ENCODE measurements at places on chromosomes 5 and 9. TPM values are rescaled to one million over a fixed set of nuclear protein-coding genes. Genes with fewer than 3 reads are reported as not detected.

IFNA13 gene
- total RNA-seq: not detected

TAS2R1 gene
- not detected for total RNA-seq

PDE8B gene
- 0.47 TPM for total RNA-seq

GPR21 gene
- not detected for total RNA-seq

HTR4 gene
- total RNA-seq: not detected

SVEP1 gene
- not detected for total RNA-seq

ZNF300 gene
- total RNA-seq: 1.2 TPM

CD14 gene
- 0.36 TPM for total RNA-seq

- no peak overlapping the region for H3K4me3 ChIP-seq
- peaks cover 4% of the 10 kb centered on the region for H3K27me3 ChIP-seq
- H3K27ac ChIP-seq: no peak overlapping the region
- no peak for DNase-seq
- no peaks in the 10 kb centered on the region for H3K4me1 ChIP-seq
Measured at GRCh38 chr5:140010798-140011197, 32.3 kb downstream of the NRG2 start.

- H3K27ac ChIP-seq: no peak overlapping the region
- DNase-seq: no peak
- H3K4me1 ChIP-seq: peaks cover 8% of the 10 kb centered on the region
- peaks cover 59% of the 10 kb centered on the region for H3K27me3 ChIP-seq
- no peak overlapping the region for H3K4me3 ChIP-seq
Measured at GRCh38 chr5:73433982-73434342, 14.6 kb downstream of the FOXD1 start.

DNA sequence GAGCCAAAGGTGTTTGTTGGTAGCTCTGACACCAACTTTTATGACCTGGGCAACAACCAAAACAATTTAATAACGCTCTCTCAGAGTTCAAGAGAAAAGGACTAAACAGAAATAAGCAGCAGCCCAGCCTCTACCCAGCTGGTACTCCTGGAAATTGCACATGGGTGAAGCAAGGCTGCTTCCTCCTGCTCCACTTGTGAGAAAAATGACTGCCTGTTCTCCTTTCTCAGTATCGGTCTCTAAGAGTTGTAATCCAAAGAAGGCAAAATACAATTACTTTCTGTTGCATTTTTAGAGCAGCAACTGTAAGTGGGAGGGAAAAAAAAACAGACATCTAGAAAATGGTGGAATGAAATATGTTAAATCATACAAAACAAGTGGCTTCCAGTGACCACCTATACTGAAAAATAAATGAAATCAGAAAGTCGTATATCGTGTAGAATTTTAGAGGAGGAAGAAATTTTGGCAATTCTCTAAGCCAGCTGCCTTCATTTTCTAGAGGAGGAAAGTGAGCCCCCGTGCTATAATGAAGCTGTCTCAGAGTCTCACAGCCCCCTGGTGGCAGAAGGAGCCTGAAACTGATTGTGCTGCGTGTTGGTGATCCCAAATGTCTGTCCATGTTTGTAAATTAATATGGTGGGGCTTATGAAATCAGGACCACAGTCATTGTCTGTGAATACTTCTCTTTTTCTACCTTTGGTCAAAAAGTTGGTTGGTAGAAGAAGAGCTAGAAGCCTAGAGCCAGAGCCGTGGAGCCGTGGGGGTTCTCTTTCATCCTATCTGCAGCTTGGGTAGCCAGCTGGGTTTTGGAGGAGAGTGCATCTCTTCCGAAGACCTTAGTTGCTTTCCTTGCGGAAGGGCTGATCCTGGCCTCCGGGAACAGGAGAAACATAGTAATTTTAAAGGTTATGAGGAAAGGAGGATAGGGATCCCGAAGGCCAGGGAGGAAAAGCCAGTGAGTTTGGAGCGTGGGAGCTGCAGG lies 139.9 kb downstream of the PIP5K1B start:
- DNase-seq: peak; percentile 59
- no peaks in the 10 kb centered on the region for H3K36me3 ChIP-seq
- H3K4me3 ChIP-seq: no peak overlapping the region
- H3K27me3 ChIP-seq: peaks cover 1% of the 10 kb centered on the region

GRCh38 chr5:173704615-173705511 lies 88.4 kb upstream of the BOD1 start:
- no peaks in the 10 kb centered on the region for H3K27me3 ChIP-seq
- H3K27ac ChIP-seq: no peak overlapping the region
- no peak overlapping the region for H3K4me3 ChIP-seq
- no peak for DNase-seq

DNA sequence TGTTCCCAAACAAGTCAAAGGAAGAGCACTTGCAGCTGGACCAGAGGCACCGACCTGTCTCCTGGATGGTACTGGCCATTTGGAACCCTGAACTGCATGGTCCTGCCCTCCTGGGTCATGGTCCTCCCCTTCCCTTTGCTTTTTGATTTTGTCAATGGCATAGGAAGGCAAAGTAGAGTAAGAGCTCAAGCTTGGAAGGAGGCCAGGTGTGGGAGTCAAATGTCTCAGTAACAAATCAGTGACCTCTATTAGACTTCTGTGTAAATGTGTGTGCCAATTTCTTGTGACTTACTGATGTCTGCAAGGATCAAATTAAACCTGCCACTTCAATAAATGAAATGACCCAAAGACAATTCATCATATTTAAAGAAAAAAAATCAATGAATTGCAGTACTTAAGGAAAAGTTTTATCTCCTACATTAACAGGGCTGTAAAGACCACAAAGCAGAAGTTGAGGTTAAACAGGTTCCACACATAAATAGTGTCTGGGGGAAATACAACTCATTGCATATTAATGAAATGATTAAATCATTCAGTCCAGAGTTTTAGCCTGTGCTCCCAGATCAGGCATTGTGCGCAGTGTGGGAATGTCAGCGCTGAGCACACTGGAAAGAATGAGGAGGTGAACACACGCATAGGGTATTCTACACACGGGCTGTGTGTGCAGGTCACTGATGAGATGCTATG lies 32.7 kb downstream of the OSMR start:
- peaks cover 11% of the 10 kb centered on the region for H3K27me3 ChIP-seq
- H3K4me3 ChIP-seq: no peak overlapping the region
- DNase-seq: no peak
- no peaks in the 10 kb centered on the region for H3K4me1 ChIP-seq

- no peaks in the 10 kb centered on the region for H3K36me3 ChIP-seq
- no peak overlapping the region for H3K4me3 ChIP-seq
- no peak for DNase-seq
- no peaks in the 10 kb centered on the region for H3K27me3 ChIP-seq
- no peak overlapping the region for H3K27ac ChIP-seq
Measured at GRCh38 chr5:124007675-124008398, 495.9 kb downstream of the CSNK1G3 start.

GRCh38 chr9:95778957-95779356 lies 96.5 kb upstream of the ERCC6L2 start:
- no peaks in the 10 kb centered on the region for H3K36me3 ChIP-seq
- no peaks in the 10 kb centered on the region for H3K4me1 ChIP-seq
- H3K27ac ChIP-seq: no peak overlapping the region
- no peak for DNase-seq
- H3K4me3 ChIP-seq: no peak overlapping the region
- peaks cover 3% of the 10 kb centered on the region for H3K27me3 ChIP-seq

DNA sequence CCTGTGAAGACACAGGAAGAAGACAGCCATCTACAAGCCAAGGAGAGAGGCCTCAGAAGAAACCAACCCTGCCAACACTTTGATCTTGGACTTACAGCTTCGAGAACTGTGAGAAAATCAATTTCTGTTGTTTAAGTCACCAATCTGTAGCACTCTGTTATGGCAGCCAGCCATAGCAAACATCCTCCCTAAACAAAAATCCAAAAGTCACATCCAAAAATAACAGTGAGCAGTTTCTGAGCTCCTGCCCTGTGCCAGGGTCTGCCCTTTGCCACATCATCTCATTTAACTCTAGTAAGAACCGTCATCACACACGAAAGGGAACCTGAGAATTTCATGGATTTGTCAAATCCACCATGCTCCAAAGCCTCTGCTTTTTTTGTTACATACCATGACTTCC lies 118.8 kb downstream of the TRIM36 start:
- H3K27me3 ChIP-seq: peaks cover 9% of the 10 kb centered on the region
- DNase-seq: no peak
- no peaks in the 10 kb centered on the region for H3K36me3 ChIP-seq
- H3K4me3 ChIP-seq: no peak overlapping the region
- no peak overlapping the region for H3K27ac ChIP-seq

GRCh38 chr9:76153902-76154629 lies 240.2 kb downstream of the RFK start:
- no peak for DNase-seq
- H3K4me1 ChIP-seq: no peaks in the 10 kb centered on the region
- no peaks in the 10 kb centered on the region for H3K36me3 ChIP-seq
- H3K4me3 ChIP-seq: no peak overlapping the region
- no peaks in the 10 kb centered on the region for H3K27me3 ChIP-seq

DNA sequence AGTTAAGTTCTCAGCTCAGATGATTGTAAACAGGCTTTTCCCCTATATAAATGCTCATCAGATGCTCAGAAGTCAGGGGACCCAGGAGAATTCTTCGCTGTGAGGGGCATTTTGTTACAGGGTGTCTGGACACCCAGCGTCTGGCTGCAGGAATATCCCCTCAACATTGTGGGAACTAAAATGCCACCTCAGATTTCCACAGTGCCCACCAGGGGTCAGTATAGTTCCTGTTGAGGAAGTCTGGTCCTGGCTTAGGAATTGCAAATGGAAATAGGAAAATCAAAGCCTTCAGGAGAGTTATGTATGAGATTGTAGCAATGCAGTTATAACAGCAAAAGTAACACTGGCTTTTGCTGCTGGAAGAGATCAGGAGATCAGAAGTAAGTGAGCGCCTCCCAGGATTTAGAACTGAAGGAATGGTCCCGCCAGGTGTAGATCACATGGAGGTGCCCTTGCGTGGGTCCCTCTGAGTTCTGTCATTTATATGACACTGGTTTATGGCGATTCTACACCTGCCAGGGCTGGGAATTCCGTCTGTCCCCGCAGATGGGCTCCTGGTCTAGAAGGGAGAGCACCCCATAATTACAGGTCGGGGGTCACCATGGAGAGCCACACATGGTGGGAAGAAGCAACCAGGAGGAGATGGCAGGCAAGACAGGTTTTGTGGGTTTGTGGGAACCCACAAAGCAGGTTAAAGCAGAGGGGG lies 47.1 kb upstream of the CTSL start:
- peak; percentile 44 for DNase-seq
- H3K36me3 ChIP-seq: no peaks in the 10 kb centered on the region
